ENCODE measurements at places on chromosomes 11 and 22.

DNA sequence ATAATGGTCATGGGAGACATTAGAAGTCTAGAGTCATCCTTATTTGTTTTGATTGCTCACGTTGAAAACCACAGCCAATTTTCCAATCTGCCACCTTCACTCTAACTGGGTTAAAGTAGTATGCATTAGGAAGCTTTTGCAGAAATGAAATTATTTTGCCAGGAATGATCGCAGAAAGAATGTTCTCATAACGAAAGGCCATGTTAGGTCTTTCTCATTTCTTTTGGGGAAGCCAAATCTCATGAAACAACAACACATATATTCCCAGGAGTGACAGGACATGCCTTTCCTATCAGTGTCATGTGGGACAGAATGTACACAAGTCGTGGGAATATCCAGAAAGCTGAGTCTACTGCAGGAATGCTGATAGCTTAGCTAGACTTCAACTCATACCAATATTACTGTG, 386.3 kb downstream of the AASDHPPT start:
- DNase-seq = no peak

DNA sequence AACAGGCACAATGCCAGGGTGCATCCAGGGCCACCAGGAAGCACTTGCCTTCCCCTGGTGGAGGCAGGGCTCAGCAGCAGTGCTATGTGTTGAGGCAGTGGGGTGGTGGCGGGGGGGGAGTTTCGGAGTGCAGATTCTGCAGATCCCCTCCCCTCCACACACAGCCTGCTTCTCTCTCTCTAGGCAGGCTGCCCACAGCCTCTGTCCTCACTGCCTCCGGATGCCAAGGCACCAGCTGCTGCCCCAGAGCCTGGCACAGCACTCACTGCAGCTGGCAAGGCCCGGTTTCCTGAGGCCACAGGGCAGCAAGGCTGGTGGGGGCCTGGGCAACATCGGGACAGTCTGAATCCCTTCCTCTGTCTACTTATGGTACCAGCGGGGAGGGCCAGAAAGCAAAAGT, 35.8 kb downstream of the NRXN2 start:
- no peak for DNase-seq

- DNase-seq = no peak
Measured at GRCh38 chr11:74592063-74592440, 330 bp upstream of the POLD3 start.

- DNase-seq = no peak
Measured at GRCh38 chr11:69262918-69263735, 30.8 kb upstream of the MYEOV start.

DNA sequence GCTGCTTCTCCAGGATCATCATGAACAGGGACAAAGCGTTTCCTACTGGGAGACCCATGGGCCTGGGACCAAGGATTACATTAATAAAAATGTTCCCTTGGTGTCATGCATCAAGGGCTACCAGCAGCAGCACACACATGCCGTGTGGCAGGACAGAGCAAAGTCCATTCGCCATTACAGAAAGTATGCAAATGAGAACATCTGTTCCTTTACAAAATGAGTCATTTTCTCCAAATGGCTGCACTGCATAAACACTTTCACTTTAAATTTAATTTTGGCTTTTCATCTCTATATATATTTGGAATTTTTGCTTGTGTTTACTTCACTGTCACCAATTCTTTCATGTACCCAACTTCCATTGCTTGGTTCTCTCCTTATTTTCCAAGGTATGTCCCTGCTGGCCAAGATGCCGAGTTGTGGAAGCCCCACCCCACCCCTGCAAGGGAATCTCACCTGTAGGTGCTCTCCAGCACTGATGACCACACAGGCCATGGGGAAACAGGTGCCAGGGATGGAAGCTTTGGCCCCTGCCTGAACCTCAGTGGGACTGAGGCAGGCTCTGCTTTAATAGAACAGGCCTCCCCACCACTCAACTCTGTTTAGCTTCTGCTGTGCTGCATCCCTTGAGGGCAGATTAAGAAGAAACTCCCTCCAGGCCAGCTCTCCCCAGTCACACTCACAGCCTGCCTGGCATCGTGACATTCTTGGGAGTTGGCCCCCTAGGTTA, 15.6 kb upstream of the GNAZ start:
- DNase-seq = no peak

- no peak for DNase-seq
Measured at GRCh38 chr22:17590586-17590985, 27.3 kb downstream of the SLC25A18 start.

- no peak for DNase-seq
Measured at GRCh38 chr11:130369141-130369691, 54.5 kb upstream of the ZBTB44 start.

DNA sequence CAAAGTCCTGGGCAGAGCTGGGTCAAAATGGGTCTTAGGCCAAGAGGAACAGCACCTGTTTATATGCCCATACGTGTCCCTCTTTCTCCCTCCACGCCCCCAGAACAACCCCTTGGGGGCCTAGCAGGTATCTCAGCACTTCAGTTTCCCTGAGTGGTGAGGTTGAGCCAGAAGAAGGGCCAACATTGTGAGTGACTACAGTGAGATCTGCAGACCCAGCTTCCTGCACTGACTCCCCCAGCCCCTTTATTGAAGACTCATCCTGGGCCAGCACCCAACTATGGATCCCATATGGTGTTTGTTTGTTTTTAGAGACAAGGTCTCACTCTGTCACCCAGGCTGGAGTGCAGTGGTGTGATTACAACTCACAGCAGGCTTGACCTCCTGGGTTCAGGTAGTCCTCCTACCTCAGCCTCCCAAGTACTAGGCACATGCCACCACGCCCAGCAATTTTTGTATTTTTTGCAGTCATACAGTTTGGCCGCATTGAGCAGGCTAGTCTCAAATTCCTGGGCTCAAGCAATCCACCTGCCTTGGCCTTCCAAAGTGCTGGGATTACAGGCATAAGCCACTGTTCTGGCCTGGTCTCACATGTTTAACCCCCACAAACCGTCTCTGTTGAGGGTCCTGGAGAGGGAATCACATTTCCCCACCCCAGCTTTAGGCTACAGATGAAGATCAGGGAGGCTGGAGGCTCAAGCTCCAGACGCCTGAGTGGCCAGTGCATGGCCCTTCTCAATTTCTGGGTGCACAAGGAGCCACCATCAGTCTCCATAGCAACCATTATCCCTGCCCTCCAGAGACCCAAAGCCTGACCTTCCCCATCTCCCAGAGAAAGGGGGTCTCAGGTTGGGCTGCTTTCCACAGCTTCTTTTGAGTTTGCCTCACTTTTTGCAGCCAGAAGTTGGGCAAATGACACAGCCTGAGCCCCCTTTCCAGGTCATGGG, 1.7 kb upstream of the LARGE2 start:
- DNase-seq = no peak

- no peak for DNase-seq
Measured at GRCh38 chr11:5620651-5621521, 3.9 kb upstream of the TRIM34 start.

DNA sequence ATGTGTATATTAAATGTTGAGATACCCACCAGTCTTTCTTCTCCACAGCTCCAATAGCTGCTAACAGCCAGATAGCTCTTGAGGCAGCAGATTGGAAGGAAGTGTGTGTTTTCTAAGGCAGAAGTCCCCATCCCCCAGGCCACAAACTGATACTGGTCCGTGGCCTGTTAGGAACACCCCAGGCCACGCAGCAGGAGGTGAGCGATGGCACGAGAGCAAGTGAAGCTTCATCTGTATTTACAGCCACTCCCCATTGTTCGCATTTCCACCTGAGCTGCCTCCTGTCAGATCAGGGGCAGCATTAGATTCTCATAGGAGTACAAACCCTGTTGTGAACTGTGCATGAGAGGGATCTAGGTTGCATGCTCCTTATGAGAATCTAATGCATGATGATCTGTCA, 12.7 kb downstream of the CCDC73 start:
- DNase-seq = no peak

Data from fibroblast of skin of left quadriceps (primary cell).